ENCODE measurements at places on chromosomes 16 and 17.
A peak's percentile ranks its signal among the peaks of the same experiment; 100 is the strongest.

DNA sequence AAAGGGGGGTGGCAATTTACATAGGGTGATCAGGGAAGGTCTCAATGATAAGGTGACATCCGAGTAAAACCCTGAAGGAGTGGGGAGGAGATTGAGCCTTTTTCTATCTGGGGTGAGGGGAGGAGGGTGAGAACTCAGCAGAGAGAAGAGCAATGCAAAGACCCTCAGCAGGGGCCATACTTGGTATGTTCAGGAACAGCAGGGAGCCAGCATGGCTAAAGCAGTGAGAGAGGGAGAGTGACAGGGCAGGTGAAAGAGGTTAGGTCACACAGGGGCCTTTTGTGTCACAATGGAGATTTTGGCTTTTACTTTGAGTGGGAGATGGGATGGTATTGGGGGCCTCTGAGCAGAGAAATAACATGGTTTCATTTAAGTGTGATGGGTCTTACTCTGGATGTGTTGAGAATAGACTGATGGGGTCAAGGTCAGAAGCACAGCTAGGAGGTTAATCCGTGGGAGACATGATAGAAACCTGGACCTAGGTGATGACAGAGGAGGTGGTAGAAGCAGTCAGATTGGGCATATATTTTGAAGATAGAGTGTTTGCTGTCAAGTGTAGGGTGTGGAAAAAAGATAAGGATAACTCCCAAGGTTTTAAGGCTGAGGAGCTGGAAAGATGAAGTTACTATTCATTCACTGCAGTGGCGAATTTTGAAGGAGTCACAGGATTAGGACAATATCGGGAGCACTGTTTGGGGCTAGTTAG lies 6.2 kb downstream of the SP2 start:
- peak; percentile 35 for DNase-seq

GRCh38 chr17:56152874-56153602 lies at the start of gene ANKFN1:
Gene ANKFN1 (plus strand): TSS chr17:56153475. CDS start chr17:56212668, 59,193 bp downstream.
- no peak for DNase-seq

GRCh38 chr16:8989099-8989878 lies 25.6 kb upstream of the USP7 start:
- DNase-seq, result no peak

- DNase-seq, result no peak
These were observed 480 bp downstream of the TXNL4B start for GRCh38 chr16:72092832-72093447.

- no peak for DNase-seq
These were observed 8.3 kb upstream of the CDRT15 start for GRCh38 chr17:14245002-14245401.

GRCh38 chr16:11014136-11014535 lies 69.8 kb downstream of the CLEC16A start:
- DNase-seq, result no peak

- DNase-seq, result no peak
These were observed 22.8 kb downstream of the PCTP start for GRCh38 chr17:55773671-55774070.

DNA sequence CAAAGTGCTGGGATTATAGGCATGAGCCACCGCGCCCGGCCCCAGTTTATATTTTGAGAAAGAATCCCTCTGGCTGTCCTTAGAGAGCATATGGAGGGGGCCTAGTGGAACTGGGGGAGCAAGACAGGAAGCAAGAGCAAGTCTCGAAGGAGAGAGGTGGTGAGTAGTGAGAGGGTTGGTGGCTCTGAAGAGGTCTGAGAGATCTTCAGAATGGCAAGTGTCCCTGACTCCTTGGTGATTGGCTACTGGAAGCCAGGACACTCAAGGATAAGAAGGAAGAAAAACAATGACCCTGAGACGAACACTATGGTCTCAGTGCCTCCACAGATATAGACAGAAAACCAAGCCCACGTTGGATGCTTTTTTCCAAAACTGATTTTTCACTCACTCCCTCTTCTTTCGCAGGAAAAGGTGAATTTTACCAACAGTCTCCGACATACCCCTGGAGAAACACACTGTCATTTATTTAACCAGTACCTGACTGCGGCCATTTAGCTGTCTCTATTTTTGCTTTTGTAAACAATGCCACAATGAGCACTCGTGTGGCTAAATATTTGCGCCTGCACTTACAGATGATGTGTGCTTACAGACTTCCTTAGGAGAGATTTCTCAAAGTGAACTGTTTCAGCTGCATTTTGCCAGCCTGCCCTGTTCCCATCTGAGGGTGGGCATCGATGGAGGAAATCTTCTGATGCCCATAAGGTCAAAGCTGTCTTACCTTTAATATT lies 15.9 kb upstream of the DOK4 start:
- no peak for DNase-seq

DNA sequence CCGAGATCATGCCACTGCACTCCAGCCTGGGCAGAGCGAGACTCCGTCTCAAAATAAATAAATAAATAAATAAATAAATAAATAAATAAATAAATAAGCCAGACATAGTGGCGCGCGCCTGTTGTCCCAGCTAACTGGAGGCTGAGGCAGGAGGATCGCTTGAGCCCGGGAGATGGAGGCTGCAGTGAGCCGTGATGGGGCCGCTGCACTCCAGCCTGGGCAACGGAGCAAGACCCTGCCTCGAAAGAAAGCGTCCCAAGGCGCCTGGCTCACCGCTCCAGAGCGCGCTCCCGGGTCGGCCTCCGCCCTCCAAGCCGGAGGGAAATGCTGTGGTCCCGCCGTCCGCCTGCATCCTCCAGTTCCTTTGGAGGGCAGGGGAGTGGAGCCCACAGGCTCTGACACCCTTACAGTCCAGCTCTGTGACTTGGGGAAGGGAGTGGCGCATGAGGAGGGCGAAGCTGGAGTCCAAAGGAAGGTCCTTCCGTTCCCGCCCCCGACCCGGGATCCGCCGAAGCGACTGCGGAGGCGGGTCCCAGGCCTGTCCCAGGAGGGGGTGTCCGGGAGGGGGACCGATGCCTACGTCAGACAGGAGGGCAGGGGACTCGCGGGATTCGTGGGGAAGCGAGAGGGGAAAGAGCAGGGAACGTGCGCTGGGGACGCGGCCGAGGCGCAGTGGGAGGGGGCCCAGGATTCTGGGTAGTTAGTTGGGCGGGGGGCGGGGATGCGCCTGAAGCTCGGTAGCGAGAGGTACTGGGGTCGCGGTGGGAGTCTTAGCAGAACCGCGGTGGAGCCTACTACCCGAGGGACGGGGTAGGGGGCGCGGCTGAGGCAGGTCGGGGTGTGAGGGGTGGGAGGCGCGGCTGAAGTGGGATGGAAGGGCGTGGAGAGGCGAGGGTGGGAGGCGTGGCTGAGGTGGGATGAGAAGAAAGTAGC lies 8.4 kb upstream of the TRPV2 start:
- no peak for DNase-seq

GRCh38 chr16:86122681-86123342 lies 223.8 kb downstream of the IRF8 start:
- DNase-seq, result no peak

- DNase-seq, result no peak
These were observed 218.8 kb downstream of the IRF8 start for GRCh38 chr16:86117756-86118155.

DNA sequence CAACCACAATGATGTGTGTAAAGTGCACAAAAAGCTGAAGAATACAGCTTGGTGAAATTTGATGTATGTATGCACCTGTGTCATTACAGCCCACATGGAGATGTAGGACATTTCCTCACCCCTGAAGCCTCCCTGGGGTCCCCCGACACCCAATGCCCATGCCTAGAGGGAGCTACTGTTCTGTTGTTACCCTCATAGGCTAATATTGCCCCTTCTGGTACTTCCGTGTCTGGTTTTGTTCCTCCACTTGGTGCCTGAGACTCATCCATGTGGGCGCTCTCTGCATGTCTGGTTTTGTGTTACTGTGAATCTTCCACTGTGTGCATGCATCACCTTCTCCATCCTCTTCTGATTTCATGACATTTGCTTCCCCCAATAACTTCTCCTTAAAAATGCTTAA lies 18.6 kb downstream of the TNFRSF13B start:
- DNase-seq, result no peak

DNA sequence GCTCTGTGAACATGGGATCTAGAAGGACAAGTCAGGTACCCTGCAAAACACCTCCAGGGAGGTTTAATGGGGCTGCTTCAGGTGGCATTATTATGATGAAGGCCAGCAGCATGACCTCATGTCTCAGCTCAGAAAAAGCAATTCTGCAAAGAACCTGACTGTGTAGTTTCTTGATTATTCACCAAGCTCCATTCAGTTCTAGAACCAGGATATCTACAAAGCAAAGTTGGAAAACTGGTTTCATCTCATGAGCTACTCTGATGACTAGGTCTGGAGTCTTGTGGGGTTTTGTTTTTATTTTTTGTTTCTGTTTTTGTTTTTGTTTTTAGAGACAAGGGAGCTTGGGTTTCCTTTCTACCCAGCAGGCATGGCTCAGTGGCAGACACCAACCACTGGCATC lies 19.0 kb upstream of the LRRC37A3 start:
- no peak for DNase-seq

GRCh38 chr17:50514388-50514787 lies 6.1 kb downstream of the MYCBPAP start:
- no peak for DNase-seq

GRCh38 chr17:15456972-15457722 lies 10.3 kb downstream of the CDRT4 start:
- no peak for DNase-seq

DNA sequence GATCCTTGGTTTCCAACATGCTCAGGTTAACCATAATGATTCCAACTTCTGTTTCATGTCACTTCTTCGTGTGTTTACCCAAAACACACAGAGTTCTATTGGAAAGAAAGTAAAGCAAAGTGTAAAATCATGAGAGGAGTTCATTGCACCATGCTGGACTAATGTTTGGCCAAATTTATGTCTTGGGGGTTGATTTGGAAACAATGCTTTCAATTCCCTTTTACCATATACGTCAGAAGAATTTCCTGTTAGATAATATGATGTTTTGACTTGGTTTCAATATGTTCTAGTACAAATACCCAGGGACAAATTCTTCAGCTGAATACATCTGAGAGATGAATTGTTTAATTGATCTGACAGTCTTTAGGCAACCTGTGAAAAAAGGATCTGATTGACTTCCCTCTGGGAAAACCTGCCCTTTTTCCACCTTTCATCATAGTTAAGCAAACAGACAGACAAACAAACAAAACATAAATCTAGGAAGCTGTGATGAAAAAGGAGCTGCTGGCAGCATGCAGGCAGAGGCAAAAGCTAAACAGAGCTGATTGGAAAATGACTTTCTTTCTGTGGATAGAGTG lies 26.0 kb upstream of the MPHOSPH6 start:
- no peak for DNase-seq

- no peak for DNase-seq
These were observed 239.8 kb downstream of the CHD9NB start for GRCh38 chr16:52812678-52813556.
